NCI-H460 (cell line): ENCODE measurements at places on chromosomes 12 and 14. TPM values are rescaled to one million over a fixed set of nuclear protein-coding genes. Genes with fewer than 3 reads are reported as not detected.

Gene IFT81
- total RNA-seq, result 10.3 and 10.9 TPM in 2 replicates

Gene JAG2
- 5.9 and 6.3 TPM in 2 replicates for total RNA-seq

Gene COX8C
- total RNA-seq, result not detected in 2 replicates

Gene CPNE6
- not detected in 2 replicates for total RNA-seq

Gene CLEC9A
- total RNA-seq, result not detected in 2 replicates

Gene SLC17A8
- total RNA-seq, result not detected in 2 replicates

Gene GPX2
- not detected in 2 replicates for total RNA-seq

Gene TGM1
- 5.2 TPM in 2 replicates for total RNA-seq

Gene GSG1
- not detected in 2 replicates for total RNA-seq

Gene C14orf180
- not detected in 2 replicates for total RNA-seq

Gene TPPP2
- not detected in 2 replicates for total RNA-seq
